ENCODE measurements at places on chromosomes 1 and 21.

- DNase-seq: no peak
Observed at GRCh38 chr1:158203693-158204457, 23.2 kb downstream of the CD1D start.

DNA sequence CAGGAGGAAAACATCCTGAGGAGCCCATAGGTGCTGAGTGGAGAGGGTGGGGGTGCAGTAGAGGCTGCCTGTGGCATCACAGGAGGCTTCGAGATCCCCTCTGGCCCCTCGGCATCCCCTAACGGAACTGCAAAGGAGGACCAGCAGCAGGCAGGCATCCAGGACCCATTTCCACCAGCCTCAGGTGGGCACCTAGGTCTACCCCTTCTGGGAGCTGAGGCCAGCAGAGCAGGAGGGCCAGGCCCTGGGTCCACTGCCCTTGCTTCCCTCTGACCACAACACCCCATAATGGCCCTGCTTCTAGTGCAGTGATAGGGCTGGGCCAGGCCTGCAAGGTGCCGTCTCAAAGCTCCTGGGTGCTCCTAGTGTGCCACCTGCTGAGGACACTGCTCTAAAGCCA is 723.0 kb downstream of the PTPRU start:
- no peak for DNase-seq

- DNase-seq: no peak
Observed at GRCh38 chr21:23936224-23936623, 1671.1 kb downstream of the MRPL39 start.

GRCh38 chr1:6427441-6428390 is 3.1 kb downstream of the ESPN start:
- DNase-seq: no peak

DNA sequence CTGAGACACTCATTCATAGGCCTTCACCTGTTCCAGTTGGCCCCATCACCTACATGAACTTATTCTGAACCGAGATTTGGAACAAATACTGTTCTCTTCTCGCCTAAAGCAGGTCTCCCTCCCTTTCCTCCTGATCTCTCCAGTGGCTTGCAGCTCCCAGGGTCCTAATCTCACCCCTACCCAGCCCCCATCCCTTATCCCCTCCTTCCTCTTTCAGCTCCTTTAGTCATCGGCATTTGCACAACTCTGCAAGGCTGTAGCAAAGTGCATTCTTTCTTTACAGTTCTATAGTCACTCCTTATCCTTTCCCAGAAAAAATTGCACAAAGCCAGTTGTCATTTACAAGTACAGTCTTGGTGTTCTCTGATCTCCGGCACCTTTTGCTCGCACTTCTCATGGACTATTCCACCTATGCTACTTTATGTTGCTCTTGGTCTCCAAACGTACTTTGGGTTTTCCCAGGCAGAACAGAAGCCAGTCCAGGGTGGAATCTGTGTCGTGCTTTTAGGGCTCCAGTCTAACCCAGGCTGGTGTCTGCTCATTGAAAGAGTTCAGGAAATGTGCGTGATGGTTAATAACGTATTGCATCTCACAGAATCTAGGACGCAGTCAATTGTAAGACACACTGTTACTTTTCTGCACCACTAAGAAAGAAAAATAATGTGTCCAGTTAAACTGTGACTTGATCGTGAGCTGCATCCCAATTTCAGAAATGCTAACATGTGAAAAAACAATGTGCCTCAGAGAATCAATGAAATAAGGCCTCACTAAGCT is 965 bp downstream of the ABCA4 start:
- no peak for DNase-seq

GRCh38 chr1:29592731-29593130 is 356.4 kb downstream of the PTPRU start:
- DNase-seq: no peak
